ENCODE measurements at places on chromosomes 7 and 10.

DNA sequence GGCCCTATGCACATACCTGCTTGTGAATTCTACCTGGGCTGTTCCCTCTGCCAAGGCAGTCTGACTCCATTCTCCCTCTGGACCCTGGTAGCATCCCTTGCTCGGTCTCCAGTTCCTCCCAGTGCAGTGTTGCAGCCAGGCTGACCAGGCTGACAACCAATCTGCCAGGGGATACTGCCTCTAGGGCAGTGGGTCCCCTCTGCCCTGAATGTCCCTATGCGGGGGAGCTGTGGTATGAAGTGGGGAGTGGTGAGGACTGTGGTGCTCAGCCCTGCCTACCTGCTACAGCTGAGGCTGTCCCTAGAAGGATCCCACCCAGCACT is 48.0 kb upstream of the CAMK2B start:
- no peak for DNase-seq

GRCh38 chr10:112986544-112987190 is 36.6 kb downstream of the TCF7L2 start:
- no peak for DNase-seq

DNA sequence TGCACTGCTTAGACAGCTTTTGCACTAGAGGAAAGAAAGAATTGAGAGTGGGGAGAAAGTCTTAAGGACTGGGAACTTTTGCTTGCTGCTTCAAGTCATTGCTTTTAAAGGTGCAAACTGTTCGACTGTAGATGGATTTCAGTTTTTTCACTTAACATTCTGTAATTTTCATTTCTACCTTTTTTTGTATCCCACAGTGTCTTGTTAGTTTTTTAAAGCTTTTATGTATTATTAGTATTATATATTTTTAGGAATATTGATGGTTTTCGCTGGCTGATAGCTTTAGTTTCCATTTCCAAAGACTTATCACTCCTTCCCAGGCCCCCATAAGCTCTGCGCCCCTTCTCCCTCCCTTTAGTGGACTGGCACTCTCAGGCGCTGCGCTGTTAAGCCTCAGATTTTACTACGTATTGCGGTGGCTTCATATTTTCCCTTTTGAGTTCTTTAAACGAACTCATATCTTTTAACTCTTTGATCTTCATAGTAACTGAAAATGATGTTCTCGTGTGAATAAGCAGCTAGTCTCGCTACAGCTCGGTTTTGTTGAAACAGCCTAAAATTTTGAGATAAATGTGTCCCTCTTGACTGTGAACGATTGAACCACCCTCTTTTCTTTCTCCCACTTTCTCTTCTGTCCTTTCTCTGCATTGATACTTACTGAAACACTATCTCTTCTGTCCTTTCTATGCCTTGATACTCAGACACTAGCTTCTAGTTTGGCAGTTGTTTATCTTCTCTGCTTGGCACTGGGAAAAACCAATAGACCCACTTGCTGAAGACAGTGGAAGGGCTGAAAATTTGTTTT is 2.5 kb upstream of the ETV1 start:
- DNase-seq: no peak

DNA sequence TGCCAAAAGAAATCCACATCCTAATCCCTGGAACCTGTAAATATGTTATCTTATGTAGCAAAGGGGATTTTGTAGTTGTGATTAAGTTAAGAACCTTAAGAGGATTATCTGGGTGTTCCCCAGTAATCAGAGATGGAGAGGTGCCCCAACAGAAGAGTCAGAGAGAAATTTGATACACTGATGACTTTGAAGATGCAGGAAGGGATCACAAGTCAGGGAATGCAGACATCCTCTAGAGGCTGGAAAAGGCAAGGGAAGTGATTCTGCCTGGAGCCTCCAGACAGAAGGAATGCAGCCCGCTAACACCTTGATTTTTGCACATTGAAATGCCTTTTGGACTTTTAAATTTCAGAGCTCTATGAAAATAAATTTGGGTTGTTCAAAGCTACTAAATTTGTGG is 531.7 kb downstream of the DNAJB9 start:
- DNase-seq: no peak

DNA sequence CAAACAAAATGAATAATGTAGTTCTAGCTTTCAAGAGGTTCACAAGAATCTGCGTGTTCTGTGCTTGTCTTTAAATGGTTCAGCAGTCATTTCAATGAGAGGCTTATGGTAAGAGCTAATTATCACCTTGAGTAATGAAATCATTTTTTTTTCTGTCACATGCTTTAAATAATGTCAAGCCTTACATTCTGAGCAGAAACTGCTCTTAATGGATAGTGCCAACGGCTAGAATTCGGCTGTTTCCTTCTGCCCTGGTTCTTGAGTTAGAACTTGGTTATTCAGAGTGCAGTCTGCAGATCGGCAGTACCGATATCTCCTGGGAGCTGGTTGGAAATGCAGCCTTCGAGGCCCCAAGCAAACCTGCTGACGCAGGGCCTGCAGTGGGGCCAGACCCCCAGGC is 316.2 kb downstream of the CAMK1D start:
- no peak for DNase-seq

DNA sequence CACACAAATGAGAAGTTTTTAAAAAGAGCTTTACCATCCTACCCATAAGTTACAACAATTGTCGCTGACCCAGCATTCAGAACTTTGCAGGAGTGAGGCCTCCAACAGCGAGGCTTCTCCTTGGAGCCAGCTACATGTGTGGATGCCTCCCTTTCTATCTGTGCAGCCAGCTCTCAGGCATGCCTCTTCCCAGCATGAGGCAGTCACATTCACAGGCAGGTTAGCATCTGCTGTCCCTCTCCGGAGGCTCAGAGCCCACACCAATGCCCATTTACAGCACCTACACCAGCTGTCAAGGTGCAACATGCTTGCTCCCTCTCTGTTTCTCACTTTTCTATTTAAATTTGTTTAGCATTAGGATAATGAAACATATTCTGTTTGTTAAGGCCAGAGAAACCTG is 278.7 kb upstream of the PODXL start:
- no peak for DNase-seq

GRCh38 chr7:80443325-80443724 is 68.5 kb downstream of the GNAT3 start:
- DNase-seq: no peak

DNA sequence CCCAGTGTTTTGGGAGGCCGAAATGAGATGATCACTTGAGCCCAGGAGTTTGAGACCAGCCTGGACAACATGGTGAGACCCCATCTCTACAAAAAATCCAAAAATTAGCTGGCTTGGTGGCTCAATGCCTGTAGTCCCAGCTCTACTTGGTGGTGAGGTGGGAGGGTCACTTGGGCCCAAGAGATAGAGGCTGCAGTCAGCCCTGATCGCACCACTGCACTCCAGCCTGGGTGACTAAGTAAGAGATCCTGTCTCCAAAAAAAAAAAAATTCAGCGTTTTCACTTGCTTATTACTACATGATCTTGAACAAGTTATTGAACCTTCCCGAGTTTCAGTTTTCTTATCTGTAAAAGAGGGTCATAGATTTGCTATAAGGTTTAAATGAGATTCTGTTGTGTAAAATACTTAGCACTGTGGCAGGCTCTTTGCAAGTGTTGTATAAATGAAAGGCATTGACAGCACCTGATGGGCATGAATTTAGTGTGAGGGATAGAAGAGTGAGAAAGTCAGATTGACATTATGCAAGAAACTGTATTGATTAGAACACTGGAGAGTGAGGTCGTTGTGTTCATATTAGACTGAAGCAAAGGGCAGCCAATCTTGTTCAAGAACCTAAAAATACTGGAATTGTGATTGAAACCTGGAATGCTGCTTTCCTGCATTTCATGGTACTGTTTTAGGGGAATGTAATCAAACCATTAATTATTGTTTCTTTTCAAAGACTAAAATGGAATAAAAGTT is 136.8 kb downstream of the LCOR start:
- DNase-seq: no peak

DNA sequence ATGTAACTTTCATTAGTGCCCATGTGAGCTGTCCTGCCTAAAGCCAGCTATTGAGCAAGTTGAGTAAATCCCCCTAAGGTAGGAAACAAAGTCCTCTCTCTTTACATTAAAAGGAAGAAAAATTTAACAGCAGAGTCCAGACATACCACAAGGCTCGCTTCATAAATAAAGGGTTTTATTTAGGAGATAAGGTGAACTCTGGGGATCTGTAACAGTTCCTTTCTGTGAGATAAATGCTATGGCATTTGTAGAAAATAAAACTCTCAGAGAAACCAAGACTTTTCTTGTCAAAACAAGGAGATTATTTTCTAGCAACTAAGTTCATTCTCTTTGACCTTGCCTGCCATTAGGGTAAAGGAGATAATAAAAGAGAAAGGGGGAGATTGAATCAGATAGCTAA is 32.3 kb upstream of the LYZL1 start:
- DNase-seq: no peak

DNA sequence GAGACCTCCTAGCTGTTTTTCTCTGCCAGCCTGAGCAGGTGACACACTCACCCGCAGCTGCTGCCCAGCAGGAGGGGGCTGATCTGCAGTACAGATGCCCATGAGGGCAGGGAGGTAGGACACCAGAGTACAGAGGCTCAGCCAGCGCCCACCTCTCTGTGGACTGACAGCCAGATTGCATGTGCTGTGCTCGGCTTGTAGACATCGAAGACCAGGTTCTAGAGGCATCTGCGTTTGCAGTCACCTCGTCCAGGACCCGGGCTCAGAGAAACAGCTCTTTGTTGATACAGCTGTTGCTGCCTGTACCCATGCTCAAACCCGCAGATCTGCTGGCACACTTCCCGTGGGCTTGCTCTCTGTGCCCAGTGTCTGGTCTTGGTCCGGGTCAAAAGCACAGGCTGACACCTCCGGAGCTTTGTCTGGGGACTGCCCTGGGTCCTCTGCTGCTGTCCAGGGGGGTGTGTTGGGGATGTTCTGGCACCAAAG is 224.7 kb downstream of the GLRX3 start:
- no peak for DNase-seq

DNA sequence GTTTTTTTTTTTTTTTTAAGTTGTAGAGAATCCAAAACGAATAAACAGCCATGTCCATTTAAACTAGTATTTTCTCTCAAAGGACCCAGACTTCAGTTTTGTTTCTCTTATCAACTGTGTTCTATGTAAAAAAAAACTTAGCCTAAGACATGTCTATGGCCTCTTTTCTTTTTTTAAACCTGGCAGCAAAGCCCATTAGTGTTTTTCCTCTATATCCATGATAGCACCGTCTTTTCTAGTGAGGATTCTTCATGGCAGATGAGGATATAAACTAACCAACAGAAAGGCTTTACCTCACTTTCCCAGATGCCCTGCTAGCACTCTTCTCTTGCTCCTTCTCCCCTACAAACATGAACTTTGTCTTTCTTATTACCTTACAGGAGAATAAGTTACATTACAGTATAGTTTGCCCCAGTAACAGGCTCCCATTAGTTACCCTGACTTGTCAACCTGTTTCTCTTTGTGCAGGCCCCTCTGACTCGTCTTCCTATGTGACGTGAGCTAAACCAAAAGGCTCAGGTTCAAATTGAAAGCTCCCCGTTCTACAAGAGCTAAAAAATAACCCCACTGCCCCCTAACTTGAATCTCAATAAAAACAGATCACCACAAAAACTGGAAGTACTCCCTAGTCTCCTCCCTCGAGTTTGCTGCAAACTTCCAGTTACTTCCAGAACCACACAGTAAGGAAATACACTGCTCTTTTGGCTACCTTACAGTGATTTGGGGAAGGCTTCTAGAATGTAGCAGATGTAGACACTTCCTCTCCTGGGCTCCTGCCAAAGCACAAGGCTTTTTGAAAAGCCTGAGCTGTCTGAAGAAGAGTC is 20.1 kb downstream of the P4HA1 start:
- no peak for DNase-seq

GRCh38 chr10:104574427-104574826 is 66.7 kb upstream of the SORCS3 start:
- DNase-seq: no peak

DNA sequence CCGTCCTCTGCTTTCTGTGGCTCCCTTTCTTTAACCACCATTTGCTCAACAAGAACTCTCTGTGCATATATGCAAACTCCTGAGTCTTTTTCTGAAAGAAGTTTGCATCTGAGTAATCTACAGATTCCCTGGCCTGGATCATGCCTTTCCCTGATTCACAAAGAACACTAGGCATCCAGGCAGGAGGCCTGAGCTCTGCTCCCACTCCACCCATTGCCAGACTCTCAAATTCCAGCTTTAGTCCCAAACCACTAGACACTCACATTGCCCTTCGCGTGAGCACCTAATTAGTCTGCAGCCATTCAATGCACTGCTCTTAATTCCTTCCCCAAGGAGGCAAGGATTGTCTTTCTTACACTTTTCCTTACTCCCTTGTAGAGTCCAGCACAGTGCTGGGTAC is 60.9 kb downstream of the ABCC2 start:
- no peak for DNase-seq

DNA sequence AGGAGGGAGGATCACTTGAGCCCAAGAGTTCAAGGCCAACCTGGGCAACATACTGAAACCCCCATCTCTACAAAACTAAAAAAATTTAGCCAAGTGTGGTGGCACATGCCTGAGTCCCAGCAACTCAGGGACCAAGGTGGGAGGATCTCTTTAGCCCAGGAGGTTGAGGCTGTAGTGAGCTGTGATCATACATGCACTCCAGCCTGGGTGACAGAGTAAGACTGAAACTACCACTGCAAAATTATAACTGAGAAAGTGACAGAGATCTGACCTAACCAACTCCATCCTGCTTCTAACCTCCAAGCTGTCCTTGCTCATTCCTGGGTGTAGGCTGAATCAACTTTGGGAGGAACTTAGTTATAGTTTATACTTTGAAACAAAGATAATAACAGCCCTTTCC is 59.4 kb downstream of the HTR7 start:
- no peak for DNase-seq
